ENCODE measurements at places on chromosomes 4 and X. TPM values are rescaled to one million over a fixed set of nuclear protein-coding genes. Genes with fewer than 3 reads are reported as not detected.

DNA sequence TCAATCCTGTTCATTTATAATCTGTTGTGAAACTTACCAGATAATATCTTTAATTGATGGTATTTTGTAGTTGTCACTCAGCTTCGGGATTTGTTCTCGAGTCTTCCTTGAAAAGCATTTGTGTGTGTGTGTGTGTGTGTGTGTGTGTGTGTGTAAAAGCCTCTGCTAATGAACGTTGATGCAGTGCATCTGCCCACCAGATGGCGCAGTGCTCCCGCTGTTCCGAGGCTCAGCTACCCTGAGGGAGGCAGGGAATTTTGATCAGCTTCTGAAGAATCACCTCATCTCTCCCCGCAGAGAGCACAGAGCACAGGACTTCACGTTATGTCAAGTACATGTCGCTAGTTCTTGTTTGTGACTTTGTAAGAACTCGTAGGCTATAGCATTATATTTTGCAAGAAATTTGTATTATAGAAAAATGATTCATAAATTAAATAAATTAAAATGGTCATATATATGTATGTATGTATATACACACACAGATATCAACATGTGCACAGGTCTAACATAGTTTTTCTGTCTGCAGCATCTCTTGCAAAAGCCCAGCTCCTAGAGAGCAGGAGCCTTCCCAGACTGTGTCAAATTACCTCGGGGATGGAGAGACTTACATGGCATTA lies 316.7 kb upstream of the IGFBP7 start:
- peak; percentile 49 for DNase-seq

- DNase-seq, result no peak
These were observed 175.5 kb upstream of the ADGRL3 start for GRCh38 chr4:61024610-61025009.

DNA sequence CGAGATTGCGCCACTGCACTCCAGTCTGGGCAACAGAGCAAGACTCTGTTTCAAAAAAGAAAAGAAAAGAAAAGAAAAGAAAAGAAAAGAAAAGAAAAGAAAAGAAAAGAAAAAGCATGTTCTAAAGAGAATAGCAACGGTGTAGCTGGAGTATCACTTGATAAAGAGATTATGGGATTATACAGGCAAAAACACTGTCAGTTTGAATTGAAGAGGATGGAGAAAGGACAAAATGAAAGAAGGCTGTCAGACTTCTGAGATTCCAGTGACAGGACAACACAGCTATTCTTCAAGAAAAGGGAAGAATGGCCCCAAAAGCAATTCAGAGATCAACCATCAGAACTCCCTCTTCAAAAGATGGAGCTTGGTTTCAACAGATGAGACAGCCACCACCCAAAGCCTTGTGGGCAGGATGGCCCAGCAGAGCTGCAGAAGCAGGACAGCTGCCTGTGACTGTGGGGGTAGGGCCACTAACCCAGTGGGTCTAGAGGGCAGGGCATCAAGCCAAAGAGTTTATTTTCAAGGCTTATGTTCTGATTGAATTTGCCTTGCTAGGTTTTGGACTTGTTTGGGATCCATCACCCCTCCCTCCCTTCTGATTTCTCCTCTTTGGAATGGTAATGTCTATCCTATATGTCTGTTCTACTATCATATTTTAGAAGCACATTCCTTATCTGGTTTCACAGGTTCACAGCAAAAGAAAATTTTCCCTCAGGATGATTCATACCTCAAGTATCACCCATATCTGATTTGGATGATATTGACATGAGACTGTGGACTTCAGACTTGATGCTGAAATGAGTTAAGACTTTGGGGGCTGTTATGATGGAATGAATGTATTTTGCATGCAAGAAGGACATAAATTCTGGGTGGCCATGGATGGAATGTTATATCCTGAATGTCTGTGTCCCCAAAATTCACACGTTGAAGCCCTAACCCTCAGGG lies 17.5 kb downstream of the RFC1 start:
- DNase-seq, result no peak

Gene SEC31A
- 111 TPM for total RNA-seq

GRCh38 chr4:183838987-183839712 lies 66.0 kb upstream of the STOX2 start:
- DNase-seq, result no peak
